ENCODE measurements at places on chromosomes 11 and 22.

- DNase-seq: no peak
Observed at GRCh38 chr11:575313-575995, 816 bp upstream of the PHRF1 start.

DNA sequence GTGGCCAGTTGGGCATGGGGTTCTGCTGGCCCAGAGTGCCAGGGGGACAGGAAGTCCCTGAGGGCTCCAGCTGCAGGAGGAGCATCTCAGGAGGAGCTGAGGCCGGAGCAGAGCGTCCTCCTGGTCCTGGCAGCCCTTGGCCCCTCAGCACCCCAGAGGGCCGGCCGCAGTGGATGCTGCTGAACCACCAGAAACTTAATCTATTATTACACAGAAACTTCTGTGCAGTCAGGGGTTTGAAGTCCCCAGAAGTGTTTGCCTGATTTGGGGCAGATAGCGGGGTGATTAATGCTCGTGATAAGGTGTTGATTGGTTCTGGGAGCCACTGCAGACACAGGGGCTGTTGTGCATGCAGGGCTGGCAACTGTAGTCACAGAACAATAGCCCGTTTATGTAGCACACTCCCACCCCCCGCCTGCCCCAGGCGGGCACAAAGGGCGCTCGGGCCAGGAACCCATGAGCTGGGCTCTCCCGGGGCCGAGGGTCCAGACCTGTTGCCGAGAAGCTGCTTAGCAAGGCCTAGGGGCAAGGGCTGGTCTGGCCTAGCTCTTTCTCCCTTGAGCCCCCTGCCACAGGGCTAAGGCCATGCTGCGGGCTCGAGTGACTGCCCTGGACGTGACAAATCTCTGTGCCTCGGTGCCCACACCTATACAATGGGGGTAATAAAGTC lies 29.0 kb upstream of the KCNQ1OT1 start:
- DNase-seq: no peak

DNA sequence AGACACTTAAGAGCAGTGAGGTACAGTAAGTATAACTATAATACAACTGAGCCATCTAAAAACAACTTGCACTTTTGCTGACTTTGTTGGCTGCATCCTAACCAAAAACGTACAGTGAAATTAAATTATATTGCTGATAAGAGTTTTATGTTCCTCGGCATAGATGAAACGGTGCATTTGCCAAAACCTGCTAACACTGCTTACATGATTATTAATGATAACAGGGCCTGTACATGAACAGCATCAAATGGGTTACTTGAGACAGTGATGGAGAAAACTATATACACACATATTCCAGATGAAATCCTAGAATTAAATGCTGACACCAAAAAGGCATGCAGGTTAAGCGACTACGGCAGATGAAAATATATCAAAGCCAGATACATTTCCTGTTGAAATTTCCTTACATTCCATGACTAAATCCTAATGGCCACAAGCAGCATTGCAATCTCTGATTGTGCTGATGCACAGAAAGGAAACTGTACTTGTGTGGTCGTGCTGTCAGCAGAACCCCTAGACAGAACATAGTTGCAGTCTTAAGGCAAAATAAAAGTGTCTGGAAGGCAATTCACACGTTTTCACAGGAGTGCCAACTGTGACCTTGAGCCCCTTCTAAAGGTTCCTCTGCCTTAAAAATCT lies 143.9 kb downstream of the CADM1 start:
- DNase-seq: no peak

GRCh38 chr11:72223615-72224563 lies 678 bp upstream of the INPPL1 start:
- DNase-seq: peak; percentile 61

GRCh38 chr11:68298659-68299516 lies 13.5 kb upstream of the LRP5 start:
- no peak for DNase-seq

- DNase-seq: no peak
Observed at GRCh38 chr22:22691716-22692701, 47.6 kb downstream of the GGTLC2 start.

GRCh38 chr11:13098616-13099289 lies 89.6 kb downstream of the RASSF10 start:
- DNase-seq: no peak

GRCh38 chr22:49997251-49997599 lies 15.3 kb downstream of the IL17REL start:
- DNase-seq: no peak

DNA sequence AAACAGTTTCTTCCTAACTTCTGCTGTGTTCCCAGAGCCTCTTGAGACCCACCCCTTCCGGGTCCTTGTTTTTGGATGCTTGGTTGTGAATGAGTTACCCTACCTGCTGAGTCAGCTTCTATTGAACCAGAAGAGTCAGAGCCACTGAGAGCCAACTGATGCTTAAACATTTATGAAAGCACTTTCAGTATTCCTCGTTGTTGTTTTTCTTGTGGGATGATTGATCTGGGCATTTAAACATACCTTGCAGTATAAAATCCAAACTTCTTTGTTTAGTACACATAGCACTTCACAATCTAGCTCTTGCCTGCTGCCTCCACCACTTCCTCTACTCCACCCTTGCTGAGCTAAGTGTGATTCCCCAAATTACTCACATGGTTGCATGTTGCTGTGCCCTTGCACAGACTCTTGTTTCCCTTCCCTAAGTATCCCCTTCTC lies 5.5 kb downstream of the PRSS23 start:
- DNase-seq: peak; percentile 51

DNA sequence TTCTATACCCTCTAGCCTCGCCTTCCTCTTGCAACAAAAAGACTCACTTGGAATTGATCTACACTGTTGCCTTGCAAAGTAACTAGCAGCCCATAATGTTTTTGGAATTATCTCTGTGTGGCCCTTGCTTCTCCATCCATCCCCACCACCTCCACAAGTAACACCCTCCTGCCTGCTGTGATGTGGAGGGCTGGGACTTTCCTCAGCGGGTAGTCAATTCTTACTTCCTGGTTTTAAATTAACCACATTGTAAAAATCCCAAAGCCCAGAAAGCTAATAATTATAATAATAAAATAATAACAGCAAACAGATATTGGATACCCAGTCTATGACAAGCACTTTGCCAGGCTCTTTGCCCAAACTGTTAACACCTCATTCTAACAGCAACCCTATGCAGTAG lies 40.8 kb upstream of the GALNT18 start:
- DNase-seq: no peak
